Right renal pelvis (tissue), 4 donors: ENCODE measurements at places on chromosomes 2 and 18.

DNA sequence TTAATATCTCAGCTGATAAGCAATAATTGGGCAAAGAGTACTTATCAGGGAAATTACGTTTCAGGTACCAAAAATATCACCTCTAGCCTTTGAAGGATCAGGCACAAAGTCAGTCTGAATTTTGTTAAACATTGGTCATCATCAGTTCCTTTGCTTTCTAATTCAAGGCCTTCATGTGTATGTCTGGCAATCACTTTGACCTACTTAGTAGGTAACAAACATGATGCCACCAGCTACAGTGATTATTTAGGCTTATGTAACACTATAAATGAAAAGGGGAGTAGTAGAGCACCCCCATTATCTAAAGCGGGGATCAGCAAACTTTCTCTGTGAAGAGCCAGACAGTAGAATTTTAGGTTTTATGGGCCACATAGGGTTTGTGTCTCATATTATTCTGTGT lies 75.1 kb downstream of the RTN4 start:
- DNase-seq = no peak

GRCh38 chr2:151363709-151364108 lies 6.3 kb downstream of the TNFAIP6 start:
- no peak for DNase-seq

GRCh38 chr2:120815292-120815691 lies 79.6 kb downstream of the GLI2 start:
- DNase-seq = no peak

DNA sequence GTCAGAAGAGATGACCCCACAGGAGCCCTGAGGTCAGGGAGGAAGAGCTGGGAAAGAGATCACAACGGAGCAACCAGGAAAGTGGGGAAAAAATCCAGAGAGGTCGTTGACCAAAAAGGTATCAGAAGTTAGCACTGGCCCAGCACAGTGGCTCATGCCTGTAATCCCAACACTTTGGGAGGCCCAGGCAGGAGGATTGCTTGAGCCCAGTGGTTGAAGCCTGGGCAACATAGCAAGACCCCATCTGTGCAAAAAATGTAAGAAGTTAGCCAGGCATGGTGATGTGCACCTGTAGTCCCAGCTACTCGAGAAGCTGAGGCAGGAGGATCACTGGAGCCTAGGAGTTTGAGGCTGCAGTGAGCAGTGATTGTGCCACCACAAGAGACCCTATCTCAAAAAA lies 121.5 kb downstream of the GBX2 start:
- no peak for DNase-seq

- DNase-seq = peak; percentile 81
These were observed 16.4 kb downstream of the PTPN18 start for GRCh38 chr2:130372055-130372832.

DNA sequence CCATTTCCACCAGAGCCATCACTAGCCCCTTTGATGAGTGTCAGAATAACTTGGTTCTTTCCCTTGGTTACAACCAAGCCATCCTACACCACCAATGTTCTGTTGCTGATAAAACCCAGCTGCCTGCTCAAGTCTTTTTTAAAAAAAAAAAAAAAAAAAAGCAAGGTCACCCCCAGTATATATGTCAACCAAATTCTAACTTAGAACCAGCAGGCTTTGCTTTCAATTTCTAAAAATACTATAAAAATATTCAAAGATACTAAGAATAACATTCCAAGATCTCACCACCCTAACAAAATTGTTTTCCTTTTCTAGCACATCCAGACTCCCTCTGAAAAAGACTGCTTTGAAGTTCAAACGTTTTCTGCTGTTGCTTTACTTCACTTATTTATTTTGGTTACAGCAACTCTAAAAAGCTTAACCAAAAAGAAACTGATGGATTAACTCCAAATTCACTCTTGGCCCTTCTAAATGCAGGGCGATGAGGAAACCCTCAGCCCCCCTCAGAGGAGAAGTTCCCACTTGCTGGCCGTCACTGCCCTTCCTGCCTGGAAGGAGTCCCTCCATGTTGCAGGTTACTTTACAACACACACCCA lies 10.9 kb downstream of the UXS1 start:
- DNase-seq = no peak
